HCEC 1CT (cell line): ENCODE measurements at places on chromosomes 3 and 15.

DNA sequence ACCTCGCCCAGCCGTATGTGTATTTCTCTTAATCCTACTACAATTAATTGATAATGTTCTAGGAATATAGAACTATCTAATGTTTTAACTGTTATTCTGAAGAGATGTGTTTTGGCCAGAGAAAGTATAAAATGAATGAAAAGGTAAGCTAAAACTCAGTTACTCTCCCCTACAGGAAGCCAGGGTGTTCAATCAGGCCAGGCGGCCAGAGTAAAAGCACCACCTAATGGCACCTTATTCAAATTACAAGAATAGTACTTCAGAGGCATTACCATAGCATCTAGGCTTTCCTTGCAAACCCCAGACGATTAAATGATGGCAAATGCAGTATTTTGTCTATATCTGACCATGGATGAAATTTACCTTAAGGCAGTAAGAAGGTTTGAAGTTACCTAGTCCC lies 10.4 kb downstream of the SLC12A8 start:
- peak; percentile 32 for DNase-seq

GRCh38 chr3:35921718-35922117 lies 282.4 kb downstream of the ARPP21 start:
- no peak for DNase-seq

DNA sequence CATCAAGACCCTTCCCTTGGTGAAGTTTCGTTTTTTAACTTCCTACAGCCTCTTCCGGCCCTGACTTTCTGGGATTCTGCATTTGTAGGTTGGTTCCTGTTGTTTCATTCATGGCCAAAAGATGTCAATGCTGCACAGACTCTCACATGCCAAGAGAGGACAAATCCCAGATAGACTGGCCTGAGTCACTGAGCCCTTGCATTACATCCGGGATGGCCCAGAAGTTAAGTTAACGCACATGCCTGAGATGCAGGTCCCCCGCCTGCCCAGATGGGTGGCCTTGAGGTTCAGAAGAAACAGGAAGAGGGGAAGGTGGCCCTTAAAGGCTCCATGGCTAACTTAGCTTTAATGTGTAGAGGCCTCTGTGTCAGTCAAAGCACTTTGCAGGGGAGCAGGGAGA lies 51.6 kb upstream of the SRGAP3 start:
- DNase-seq, result no peak

DNA sequence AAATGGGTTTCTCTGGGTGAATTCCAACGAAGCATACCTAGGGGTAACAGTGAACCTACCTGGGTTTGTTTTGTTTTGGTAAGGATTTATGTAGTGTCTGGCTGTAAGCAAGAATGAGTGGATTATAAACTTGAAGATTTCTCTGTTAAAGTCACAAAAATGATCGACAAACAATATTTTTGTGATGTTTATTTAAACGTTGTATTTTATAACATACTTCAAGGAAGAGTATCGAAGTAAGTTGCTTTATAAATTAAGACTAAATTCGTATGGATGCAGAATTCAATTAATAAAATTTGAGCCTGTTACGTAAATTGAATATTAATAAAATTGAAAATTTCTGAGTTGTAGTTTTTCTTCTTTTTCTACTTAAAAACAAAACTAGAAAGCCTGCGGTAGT lies 982 bp upstream of the ZDHHC23 start:
- DNase-seq, result no peak

- DNase-seq, result no peak
Observed at GRCh38 chr3:37991109-37991508, 523 bp downstream of the VILL start.

DNA sequence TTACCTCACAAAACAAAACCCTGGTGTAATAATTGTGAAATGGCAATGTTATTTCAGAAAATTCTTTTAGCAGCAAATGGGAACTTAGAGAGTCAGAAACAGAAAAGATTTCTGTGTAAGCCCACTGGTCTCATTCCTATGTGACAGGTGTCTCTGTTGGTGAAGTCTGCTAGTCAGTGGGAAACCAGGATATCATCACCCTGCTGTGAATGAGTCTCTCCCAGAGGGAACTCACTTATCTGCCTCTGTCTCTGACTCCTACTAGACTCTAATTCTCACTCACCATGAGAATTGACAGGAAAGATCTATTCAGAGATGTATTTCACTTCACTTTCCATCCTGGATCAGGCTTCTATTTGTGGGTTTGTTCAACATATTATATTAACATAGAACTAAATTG lies 266.0 kb downstream of the EPHA3 start:
- DNase-seq, result no peak

GRCh38 chr3:133573629-133574194 lies at the start of gene CDV3:
TSS of gene CDV3 (plus strand) at chr3:133573686. CDS start at chr3:133574045, 359 bp downstream.
- DNase-seq, result no peak

DNA sequence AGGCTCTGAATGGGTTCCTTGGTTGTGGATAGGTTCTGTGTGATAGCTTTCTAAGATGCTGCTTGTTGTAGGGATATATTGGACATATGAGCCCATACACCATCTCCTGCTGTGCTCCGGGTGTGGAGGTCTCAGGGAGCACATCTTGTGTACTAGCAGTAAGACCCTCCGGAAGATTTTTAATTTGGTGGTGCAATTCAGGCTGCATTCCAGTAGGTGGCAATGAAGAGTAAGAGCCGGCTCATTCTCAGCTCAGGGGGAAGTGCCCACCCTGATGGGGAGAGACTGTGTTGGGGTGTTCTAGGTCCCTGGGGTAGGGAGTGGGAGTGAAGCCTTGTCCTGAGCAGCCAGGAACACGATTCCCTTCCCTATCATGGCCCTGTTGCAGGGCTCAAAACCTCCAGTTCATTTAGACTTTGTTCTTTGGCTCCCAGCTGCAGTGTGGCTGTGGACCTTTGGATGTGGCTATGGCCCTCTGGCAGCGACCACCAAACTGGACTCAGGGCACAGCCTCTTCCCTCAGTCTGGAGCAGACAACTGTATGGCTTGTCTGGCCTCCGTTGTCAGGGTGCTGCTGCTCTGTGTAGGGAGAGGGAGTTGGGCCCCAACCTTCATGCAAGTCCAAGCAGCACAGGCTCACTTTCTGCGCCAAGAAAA lies 104.7 kb downstream of the UNC13C start:
- no peak for DNase-seq

DNA sequence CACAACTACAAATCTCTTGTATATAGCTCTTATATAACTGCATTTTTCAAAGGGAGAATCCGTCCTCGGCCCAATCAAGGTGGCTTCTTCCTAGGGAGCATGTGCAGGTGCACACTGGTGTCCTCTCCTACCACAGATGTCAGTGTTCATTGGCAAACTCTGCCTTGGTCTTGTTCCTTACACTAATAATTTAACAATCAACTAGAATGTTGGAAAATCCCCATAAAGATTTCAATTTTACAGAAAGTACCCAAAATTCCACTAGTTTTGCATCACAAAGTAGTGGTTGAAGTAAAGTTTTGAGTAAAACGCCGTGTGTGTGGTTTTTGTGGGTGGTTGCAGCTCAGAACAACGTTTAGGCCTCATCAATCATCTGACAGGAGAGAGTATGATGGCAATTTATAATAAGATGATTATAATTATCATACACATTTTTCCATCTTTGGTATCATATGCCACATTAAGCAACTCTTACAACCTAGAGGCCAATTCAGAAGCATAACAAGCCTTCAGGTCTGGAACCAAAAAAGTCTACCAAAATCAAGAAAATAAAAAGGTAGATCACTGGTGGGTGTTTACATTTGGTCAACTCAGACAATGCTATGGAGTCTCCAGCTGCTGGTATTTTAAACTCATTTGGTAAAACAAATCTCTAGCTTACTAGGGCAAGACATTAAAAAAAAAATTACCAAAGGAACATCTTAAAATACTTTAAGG lies 128.9 kb upstream of the BHLHE40 start:
- DNase-seq, result no peak

DNA sequence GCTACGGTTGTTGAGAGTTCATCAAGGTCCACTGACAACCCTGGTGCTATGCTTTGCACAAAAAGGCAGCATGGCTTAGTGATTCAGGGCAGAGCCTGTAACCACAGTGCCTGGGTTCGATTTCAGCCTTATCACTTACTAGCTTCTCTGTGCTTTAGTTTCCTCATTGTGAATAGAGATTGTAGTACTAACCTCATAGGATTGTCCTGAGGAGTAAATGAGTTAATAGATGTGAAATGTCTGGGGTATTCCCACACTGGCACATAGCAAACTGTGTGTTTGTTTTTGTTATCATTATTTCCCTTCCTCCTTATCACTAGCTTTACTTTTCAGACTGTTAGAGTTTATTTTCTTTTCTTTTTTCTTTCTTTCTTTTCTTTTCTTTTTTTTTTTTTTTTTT lies 16.3 kb downstream of the CRTAP start:
- no peak for DNase-seq

GRCh38 chr3:124512881-124513609 lies 217.2 kb upstream of the UMPS start:
- DNase-seq, result no peak

- peak; percentile 91 for DNase-seq
Observed at GRCh38 chr3:100073714-100074307, 40.5 kb downstream of the FILIP1L start.

- DNase-seq, result no peak
Observed at GRCh38 chr3:104920512-104920911, 446.2 kb upstream of the ALCAM start.

- no peak for DNase-seq
Observed at GRCh38 chr15:65996901-65997300, 127.6 kb downstream of the RAB11A start.

GRCh38 chr3:64021922-64022321 lies 1.4 kb downstream of the PSMD6 start:
- DNase-seq, result no peak

- DNase-seq, result no peak
Observed at GRCh38 chr3:128425142-128425845, 41.4 kb downstream of the DNAJB8 start.

GRCh38 chr3:152200476-152201420 lies 68.0 kb upstream of the MBNL1 start:
- no peak for DNase-seq

DNA sequence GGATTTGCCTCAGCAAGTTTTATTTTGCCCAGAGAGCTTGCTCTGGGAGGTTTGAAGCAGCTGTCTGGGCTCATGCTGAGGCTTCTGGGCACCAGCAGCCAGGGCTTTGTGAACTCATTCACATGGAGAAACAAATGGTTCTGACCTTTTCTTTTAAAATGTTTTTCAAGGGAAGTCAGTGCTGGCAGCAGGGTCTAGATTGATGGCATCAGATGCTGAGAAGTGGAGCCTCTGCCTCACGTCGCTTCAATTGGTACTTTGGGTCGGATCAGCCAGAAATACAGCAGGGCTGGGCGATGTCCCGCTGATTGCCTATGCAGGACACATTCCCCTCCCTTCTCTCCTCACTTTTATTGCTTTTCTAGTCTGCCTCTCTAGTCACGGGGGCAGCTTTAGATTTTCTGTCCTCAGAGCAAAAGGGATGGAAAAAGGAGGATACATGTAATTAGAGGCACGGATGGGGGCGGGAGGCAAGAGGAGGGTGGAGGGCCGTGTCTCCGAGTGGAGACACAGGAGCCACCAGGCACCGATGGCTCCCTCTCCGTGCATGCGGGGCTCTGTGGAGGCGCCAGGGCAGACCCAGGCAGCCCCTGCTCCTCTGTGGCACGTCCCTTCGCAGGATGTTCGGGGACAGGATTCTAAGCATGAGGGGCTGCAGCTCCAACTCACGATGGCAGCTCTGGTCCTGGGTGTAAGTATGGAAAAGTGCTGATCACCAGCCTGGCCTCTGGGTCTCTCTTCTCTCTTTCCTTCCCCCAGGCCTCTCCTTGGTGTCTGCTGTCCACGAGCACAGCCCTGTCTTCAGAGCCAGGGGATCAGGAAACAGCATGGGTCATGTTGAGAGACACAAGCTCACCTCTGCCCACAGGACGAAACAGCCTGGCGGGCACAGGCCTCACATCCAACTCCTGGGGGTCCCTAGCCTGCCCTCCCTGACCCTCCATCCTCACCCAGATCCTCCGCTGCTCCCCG lies 116.1 kb downstream of the FAM43A start:
- DNase-seq, result no peak

GRCh38 chr3:42115215-42115614 lies 24.1 kb downstream of the TRAK1 start:
- DNase-seq, result no peak

DNA sequence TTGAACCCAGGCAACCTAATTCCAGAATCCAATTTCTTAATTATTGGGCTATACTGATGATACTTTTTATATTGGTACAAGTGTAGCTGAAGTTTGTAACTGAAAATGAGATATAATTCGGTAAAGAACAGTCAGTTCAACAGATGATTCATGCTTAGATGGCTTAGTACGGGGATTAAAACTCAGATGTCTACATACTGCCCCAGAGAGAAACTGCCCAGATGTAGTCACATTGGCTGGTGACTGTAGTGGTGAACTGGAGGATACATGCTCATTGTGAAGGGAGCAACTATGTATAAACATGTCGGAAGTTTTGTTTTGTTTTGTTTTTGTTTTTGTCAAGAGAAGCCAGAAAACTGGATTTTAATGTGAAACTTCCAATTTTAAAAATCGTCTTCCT lies 179.6 kb downstream of the ADAMTSL3 start:
- DNase-seq, result peak; percentile 70

GRCh38 chr15:71201477-71201876 lies 86.2 kb downstream of the THSD4 start:
- no peak for DNase-seq

DNA sequence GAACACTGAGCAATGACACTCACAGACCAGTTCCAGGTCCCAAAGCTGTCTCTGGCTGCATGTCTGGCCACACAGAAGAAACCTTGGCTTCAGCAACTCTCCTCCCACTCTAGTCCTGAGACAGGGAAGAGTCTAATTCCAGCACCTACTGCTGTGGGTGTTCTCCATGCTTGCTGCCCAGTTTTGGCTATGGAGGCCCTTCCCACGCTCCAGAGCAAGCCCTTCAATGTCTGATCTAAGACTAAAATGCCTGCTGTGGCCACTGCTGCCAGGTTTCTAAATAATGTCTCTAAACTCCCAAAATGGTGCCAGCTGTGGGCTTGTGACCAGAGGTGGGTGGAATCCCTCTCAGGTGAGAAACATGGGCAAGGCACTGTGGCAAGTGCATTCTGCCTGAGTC lies 531.3 kb downstream of the GRM7 start:
- DNase-seq, result no peak

GRCh38 chr15:75650908-75651809 lies 3.4 kb downstream of the SNX33 start:
- peak; percentile 49 for DNase-seq

- peak; percentile 73 for DNase-seq
Observed at GRCh38 chr3:101279162-101279561, 41.2 kb downstream of the IMPG2 start.
